Hair follicle dermal papilla cell (primary cell): ENCODE measurements at places on chromosomes 3 and 15. TPM values are rescaled to one million over a fixed set of nuclear protein-coding genes. Genes with fewer than 3 reads are reported as not detected.

Gene FAM107A
- total RNA-seq = 0.32 and 0.85 TPM in 2 replicates

Gene ARF4
- total RNA-seq = 276 and 298 TPM in 2 replicates

Gene SLC38A3
- not detected in 2 replicates for total RNA-seq

Gene CLDN18
- under 0.01 TPM in 1 of 2 replicates, not detected in the other for total RNA-seq

Gene WNT5A
- 1,597 and 1,630 TPM in 2 replicates for total RNA-seq

Gene RAD51
- 1.1 and 1.8 TPM in 2 replicates for total RNA-seq

Gene AADACL2
- total RNA-seq = not detected in 2 replicates

Gene PLA1A
- not detected in 2 replicates for total RNA-seq

Gene NOP10
- 124 and 134 TPM in 2 replicates for total RNA-seq

Gene CLEC3B
- 8.5 and 9.9 TPM in 2 replicates for total RNA-seq
